ENCODE measurements at places on chromosomes 7 and 10.

DNA sequence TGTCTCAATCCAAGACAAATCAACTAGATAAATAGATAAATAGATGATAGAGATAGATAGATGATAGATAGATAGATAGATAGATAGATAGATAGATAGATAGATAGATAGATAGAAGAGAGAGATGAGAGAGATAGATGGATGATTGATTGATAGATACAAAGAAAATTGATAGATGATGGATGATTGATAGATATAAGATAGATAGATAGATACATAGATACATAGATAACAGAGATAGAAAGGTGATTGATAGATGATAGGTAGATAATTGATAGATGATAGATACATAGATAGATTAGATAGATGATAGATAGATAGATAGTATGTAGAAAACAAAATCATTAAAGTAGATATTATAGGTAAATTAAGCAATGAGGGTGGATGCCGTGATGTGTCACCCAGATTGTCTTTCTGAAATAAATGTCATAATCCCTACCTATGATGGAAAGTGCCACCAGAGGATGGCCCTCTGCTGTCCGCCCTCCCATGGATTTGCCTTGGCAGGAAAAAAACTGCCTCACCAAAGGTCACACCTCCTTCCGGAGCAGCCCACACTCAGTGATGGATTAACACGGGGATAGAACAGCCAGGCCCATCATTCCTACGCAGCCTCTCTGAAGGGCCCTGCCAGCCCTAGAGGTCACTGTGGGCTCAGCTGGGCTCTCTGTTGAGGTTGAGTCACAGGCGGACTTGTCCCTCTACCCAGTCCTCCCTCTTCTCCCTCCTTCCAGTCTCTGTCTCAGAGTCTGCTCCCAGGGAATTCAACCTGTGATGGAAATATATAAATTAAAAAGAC is 50.8 kb downstream of the KCNH2 start:
- DNase-seq: no peak

DNA sequence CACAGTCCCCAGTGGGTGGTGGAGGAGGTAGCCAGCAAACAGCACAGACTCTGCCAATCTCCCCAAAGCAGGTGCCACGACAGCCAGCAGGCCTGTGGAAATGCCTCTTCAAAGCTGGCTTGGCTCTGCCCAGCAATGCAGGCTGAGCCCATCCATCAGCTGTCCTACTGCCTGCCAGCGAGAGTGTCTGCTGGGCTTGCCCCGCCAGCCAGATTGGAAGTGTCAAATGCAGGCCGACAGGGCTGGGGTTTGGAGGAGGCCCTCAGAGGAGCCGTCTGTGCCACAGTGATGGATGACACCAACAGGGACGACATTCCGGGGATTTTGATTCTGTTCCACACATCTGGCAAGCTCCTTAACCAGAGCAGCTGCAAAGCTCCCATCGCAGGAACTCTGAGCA is 16.7 kb downstream of the HABP2 start:
- DNase-seq: no peak

DNA sequence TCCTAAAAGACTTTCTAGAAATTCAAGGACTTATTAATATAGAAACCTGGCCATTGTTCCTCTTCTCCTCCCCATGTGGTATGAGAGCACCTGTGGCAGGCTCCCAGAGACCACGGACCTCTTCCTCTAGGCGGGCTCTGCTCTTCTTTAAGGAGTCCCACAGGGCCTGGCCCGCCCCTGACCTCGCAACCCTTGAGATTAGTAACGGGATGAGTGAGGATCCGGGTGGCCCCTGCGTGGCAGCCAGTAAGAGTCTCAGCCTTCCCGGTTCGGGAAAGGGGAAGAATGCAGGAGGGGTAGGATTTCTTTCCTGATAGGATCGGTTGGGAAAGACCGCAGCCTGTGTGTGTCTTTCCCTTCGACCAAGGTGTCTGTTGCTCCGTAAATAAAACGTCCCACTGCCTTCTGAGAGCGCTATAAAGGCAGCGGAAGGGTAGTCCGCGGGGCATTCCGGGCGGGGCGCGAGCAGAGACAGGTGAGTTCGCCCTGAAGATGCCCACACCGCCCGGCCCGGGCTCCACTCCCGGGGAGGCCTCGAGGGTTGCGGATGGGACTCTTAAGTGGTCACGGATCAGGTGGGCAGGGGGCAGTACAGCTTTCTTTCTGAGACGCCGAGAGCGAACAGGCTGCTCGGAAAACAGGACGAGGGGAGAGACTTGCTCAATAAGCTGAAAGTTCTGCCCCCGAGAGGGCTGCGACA is at the start of gene SLC26A4:
TSS of gene SLC26A4 (plus strand) at position 448 of the 700 bp plus-strand sequence. CDS start 814 bp downstream, outside the sequence.
- peak; percentile 24 for DNase-seq

DNA sequence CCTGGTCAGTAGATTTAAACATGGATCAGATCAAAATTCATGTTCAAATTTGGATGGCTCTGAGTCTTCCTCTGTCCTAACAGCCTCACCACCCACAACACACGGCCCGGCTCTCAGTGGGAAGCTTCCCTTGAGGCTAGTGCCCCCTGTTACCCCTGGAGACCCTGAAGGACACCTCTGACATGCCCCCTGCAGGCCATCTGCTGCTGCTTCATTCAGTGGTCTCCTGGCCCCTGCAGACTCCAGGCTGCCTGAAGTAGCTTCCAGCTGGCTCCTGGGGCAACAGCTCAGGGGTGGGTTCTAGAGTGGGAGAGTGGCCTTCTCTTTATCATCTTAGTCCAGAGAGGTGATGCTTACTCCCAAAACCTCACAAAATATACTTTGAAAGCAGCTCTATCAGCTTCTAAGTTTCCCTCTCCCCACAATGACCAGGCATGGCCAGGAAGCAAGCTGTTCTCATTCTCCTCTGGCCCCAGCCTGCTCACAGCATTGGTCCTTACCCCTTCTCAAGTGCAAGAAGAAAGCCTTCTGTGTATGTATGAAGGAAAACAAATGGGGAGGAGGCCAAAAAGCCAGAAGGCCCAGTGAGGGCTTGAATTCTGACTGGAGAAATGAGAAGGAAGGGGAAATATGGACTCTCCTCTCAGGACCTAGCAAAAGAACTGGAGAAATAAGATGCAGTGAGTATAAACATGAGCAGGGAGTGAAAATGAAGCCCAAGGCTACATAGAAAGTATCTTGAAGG is 189.6 kb upstream of the INHBA start:
- DNase-seq: no peak

GRCh38 chr10:76291175-76291574 is 859.8 kb downstream of the LRMDA start:
- DNase-seq: no peak

GRCh38 chr7:15932318-15932717 is 245.8 kb upstream of the MEOX2 start:
- no peak for DNase-seq

GRCh38 chr10:13706604-13707003 is 119.8 kb downstream of the PRPF18 start:
- DNase-seq: no peak

- no peak for DNase-seq
Measured at GRCh38 chr7:80453699-80454340, 58.0 kb downstream of the GNAT3 start.

DNA sequence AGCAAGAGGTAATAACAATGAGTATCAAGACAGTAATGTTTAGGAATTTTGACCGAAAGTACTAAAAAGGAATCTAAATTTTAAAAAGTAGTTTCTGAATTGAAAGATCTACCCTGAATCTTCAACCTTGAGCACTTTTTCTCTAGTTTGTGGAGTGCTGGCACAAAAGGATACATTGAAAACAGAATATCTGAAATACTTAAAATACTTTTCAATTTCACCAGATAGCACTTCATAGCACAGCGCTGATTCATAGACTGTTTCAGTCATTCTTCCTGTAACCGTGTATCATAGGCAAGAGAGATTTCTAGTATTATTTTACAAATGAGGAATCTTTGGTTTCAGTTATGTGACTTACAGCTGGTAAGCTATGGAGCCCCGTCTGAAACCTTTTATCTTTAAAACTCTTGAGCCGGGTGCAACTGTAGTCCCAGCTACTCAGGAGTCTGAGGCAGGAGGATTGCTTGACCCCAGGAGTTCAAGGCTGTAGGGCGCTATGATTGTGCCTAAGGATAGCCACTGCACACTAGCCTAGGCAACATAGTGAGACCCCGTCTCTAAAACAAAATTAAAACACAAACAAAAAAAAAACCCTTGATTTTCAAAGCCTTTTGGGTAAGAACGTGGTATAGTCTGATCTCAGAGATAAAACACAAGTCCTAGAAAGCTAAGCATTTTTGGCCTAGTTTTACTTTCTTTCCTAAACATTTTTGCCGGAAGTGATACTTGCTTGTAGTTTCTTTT is 35.1 kb downstream of the FHIP2A start:
- DNase-seq: no peak

DNA sequence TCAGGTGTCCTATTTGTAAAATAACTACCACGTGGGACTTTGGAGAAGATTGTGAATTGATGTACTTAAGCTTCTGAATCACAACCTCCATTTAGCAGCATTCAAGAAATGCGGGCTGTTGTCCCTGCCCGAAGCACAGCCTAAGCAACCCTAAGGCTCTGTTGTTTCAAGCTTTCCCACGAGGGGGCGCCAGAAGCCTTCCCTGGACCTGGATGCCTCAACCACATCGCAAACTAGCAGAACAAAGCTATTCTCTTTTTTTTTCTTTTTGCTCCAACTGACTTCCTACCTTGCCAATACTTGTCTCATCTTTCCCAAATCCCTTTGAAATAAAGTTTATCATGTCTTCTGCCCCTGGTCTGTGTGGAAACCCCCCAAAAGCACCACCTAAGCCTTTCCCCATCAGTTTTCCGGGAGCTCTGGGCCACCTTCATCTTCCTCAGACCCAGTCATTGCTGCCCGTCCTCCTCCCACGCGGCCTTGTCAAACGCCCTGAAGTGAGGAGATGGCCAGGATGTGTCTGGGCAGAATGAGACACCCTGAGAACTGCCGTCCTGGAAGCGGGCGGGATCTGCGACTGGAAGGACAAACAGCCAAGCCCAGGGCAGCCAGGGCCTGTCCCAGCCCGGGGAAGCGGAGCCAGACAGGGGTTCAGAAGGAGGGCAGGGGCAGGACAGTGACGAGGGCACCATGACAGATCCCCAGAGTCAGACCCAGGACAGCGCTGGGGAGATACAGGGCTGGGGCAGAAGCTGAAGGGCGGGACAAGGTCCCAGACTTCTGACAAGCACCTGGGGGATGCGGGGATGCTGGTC is 112.7 kb downstream of the SLIT1 start:
- peak; percentile 83 for DNase-seq

DNA sequence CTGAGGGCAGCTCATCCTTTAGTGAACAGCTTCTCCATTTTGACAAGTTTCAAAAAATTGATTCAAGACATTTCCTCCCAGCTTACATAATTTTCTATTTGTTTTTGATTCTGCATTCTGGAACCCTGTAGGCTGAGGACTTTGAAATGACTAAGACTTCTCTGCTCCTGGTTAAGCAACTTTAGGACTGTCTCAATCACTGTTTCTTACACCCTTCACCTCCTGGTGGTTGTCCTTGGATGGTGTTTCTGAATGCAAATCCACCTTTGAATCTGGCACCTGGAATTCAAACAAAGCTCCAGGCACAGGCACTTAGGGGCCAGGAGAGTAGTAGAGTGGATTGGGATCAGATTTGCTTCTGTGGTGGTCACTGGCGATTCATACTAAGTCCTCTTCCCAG is 595.5 kb downstream of the LRMDA start:
- DNase-seq: no peak

DNA sequence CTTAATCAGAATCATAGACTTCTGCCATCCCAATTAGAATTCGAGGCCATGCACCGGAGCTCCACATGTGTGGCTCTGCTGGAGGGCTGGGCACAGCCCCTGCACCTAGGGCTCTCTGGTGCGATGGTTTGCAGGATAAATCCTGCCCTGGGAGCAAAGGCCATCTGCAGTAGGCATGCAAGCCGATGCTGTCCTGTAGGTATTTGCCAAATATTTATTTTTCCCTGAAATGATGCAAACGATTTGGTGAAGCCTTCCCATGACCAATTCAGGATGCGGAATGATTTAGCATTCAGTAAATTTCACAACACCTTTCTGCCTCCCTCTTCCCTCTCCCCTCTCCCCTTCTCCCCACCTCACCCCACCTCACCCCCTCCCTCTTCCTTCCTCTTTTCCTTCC is 170.6 kb downstream of the EBF3 start:
- no peak for DNase-seq

DNA sequence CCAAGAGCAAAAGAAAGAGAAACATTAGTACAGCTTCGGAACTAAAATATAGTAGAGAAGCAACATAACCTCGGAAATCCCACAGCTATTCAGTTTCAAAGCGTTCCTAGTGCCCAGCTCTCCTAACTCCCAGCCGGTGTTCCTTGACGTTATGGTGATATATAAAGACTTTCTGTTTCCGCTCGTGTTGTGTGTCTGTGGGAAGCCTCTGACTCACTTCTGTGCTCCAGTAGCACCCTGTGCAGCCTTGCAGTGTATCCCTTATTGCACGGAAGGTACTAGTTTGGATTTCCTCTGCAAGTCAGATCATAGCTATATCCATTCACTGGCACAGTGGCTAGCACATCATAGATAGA is 535 bp downstream of the ASAH2B start:
- DNase-seq: peak; percentile 30

GRCh38 chr7:128108641-128109423 is 77.6 kb upstream of the LRRC4 start:
- DNase-seq: peak; percentile 54

- no peak for DNase-seq
Measured at GRCh38 chr10:88244781-88245625, 338.1 kb downstream of the RNLS start.

DNA sequence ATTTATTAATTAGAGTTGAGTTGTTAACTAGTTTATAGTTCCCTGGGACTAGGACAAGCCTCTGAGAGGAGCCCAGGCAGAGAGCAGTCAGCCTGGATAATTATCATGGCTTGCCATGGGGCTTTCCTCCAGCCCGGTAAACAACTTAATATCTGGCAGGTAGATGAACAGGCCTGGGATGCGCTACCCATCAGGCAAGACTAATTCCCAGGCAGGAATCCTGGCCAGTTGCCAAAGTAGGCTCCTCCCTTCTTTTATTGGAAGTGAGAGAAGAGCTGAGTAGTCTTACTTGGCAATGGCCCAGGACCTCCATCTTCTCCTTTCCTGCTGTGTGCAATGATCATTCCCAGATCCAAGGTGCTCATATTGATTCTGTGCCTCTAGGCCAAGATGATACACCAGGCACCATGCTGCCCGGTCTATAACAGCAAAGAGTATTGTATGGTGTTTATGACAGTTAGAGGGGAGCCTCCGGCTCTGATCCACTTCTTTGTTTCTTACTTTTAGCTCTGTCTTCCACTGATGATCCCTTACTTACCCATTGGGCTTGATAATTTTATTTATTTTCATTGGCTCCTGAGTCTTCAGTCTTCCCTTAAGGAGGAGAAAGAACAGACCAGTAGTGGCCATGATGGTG is 408.7 kb downstream of the REEP3 start:
- no peak for DNase-seq

- DNase-seq: no peak
Measured at GRCh38 chr7:137366995-137367394, 23.5 kb upstream of the PTN start.

DNA sequence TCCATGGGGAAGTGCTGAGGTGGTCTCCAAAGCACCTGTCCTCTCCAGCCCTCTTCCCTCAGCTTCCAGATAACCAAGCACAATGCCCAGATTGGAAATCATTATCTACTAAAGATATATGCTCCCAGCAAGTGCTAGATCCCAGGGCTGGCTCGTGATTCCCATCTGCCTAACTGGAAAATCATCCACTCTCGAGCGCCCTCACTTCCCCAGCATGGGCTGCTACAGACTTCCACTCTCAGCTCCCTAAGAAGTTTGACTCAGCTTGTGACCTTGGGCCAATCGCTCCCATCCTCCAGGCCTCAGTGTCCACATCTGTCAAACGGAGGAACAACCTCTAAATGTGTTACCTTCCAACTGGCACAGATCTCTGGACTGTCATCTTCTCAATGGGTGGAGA is 112.4 kb upstream of the ZMIZ1 start:
- DNase-seq: no peak

- DNase-seq: no peak
Measured at GRCh38 chr7:43915907-43916306, 9.5 kb upstream of the URGCP start.
